ENCODE measurements at places on chromosomes 5 and 9.

DNA sequence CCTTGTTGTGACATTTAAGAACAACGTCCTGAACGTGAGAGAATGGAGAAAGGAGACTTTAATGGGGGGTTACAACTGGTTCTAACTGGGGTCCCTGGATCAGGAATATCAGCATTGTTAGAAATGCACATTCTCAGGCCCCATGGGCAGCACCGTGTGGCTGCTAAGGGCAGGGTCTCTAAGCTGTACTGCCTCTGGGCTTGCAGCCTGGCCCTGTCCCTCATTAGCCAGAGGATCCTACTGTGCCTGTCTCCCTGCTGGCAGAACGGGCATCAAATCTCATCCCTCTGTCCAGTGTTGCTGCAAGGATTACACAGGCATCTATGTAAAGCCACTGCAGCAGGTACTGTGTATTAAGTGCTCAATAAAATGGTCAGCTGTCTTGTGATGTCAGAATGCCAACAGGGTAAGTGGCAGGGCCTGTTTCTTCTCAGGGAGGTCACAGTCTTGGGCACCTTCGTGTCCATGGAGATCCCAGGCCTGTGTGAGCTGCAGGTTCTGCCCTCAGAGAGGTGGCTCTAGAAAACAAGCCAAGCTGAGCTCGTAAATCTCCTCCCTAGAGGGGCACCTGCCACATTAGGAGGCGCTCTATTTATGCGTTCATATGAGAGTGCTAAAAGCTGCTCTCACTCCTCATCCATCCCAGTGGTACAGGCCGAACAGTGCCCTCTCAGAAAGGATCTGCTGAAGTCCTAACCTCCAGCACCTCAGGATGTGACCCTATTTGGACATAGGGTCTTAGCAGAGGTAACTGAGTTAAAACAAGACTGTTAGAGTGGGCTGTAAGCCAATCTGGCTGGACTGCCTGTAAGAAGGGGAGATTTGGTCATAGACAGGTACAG, 210.5 kb downstream of the GADD45G start:
- H3K27ac ChIP-seq, result peak overlapping the region; percentile 84
- peaks cover 39% of the 10 kb centered on the region for H3K4me1 ChIP-seq
- H3K4me3 ChIP-seq, result no peak overlapping the region
- H3K27me3 ChIP-seq, result no peaks in the 10 kb centered on the region
- no peaks in the 10 kb centered on the region for H3K36me3 ChIP-seq

- no peak overlapping the region for H3K4me3 ChIP-seq
- DNase-seq, result no peak
- no peak overlapping the region for H3K27ac ChIP-seq
- no peaks in the 10 kb centered on the region for H3K4me1 ChIP-seq
- H3K36me3 ChIP-seq, result no peaks in the 10 kb centered on the region
Measured at GRCh38 chr5:35785601-35786085, 71.0 kb upstream of the IL7R start.

GRCh38 chr9:90064971-90065370, 460.2 kb downstream of the GADD45G start:
- no peaks in the 10 kb centered on the region for H3K36me3 ChIP-seq
- no peak for DNase-seq
- no peak overlapping the region for H3K27ac ChIP-seq
- no peak overlapping the region for H3K4me3 ChIP-seq
- no peaks in the 10 kb centered on the region for H3K4me1 ChIP-seq

GRCh38 chr5:140480310-140481014, 67.0 kb upstream of the EIF4EBP3 start:
- H3K36me3 ChIP-seq, result peaks cover 24% of the 10 kb centered on the region
- no peak overlapping the region for H3K4me3 ChIP-seq
- H3K4me1 ChIP-seq, result no peaks in the 10 kb centered on the region

All from B cell (primary cell).